ENCODE measurements at places on chromosomes 3 and 15. TPM values are rescaled to one million over a fixed set of nuclear protein-coding genes. Genes with fewer than 3 reads are reported as not detected.

TBC1D5 gene
- polyA plus RNA-seq: 35.7 TPM

PTX3 gene
- polyA plus RNA-seq: 60.8 TPM

DNA sequence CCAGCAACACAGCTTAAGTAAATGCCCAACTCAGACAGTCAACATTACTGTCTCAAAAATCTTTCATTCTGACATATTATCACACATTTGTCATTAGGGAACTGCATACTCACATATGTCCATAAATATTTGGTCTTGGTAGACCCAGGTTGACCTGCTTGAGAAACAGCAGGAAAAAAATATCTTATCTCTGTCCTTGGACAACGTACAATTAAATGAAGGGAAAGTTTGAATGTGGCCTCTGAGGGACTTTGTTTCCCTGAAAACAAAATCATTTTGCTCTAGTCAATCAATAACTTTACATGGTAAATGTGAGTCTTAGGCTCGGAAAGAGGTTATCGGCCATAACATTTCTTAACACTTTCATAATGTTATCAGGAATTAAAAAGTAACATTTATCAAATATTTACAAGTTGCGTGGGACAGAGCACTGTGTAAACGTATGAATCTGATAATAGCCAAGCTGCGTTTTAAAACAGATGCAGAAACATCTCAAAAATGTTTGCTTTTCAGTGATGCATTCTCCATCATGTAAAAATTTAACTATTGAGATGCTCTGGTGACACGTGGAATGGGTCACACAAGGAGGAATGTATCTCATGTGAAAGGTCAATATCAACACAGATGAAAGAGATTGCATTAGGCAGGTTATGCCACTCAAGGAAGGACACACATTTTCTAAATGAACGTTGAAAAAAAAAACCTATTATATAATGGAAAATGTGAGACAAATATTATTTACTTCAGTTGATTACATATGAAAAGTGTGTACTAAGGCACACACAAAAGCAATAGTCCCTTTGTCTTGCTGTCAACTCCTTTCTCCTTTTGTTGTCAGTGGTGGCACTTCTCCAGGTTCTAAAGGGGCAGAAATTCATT, 304.4 kb downstream of the WDR72 start:
- no peak for DNase-seq

LXN gene
- polyA plus RNA-seq: 66.8 TPM

DNA sequence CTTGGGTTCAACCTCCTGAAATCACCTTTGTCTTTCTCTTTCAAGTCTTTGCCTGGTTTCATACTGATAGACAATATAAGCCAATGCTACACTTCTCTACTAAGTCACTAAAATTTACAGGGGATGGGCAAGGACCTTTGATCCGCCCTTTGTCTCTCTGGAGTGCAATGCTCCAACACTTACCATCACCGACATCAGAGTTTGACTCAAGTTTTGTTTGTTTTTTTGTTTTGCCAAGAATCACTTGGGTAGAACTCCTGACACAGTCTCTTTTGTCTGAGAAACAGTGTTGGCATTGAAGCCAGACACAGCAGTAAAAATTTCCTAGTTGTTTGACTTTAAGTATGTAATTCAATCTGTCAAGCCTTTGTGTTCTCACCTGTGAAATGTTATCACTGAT, 29.3 kb downstream of the NFKBIZ start:
- DNase-seq: no peak

- no peak for DNase-seq
Observed at GRCh38 chr3:182058488-182058887, 346.8 kb downstream of the SOX2 start.

GRCh38 chr15:85412066-85412465, 31.7 kb downstream of the AKAP13 start:
- no peak for DNase-seq

CHRFAM7A gene
- polyA plus RNA-seq: 0.04 TPM

- no peak for DNase-seq
Observed at GRCh38 chr3:57953576-57953975, 54.6 kb upstream of the FLNB start.

DNA sequence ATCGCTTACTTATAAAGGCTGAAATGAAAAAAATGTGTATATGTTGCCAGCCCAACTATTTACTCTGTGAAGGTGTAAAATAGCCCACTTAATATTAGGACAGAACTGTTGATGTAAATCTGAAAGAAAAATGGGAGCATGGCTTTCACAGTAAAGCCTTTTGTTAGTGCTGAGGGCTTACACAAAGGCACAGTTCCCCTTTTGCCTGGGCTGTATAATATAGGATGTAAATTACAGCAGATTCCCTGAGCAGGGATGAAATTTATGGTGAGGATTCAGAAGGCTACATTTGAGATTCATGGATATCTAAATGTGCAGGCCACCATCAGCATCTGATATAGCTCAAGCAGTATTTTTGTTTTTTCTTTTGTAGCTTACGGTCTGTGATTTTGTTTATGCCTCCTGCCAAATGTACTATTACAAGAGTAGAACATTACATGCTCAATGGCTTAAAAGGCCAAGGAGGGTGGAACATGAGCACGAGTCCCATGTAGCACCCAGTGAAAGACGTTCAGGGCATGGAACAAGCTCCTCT, 109.1 kb upstream of the ATP10A start:
- DNase-seq: no peak

BNC1 gene
- polyA plus RNA-seq: 1.4 TPM

DNA sequence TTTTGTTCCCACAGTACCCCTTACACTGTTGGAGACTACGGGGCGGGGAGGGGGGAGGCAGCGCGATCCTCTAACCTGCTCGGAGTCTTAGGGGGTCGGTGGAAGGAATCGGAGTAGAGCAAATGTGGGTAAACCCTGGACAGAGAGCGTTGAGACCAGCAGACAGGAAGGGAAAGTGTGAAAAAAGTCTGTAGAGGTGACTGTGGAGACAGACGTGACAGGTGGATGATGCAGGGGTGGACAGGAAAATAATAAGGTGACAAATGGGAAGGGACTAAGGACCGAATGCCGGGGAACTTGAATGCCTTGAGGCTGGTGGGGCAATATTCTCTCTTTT, 424 bp downstream of the EAF2 start:
- no peak for DNase-seq

DNA sequence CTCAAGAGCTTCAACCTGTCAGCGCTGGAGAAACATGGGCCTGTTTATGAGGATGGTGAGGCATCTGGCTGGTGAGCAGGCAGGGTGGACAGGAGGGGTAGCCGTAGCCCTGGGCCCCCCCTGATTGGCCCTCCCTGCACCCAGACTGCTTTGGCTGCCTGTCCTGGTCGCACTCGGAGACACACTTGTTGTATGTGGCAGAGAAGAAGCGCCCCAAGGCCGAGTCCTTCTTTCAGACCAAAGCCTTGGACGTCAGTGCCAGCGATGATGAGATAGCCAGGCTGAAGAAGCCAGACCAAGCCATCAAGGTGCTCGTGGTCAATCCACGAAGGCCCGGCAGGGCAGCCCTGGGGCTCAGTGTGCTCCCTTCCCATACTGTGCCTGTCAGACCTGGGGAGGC, 1.8 kb downstream of the APEH start:
- no peak for DNase-seq

CRYGS gene
- 2.0 TPM for polyA plus RNA-seq

- no peak for DNase-seq
Observed at GRCh38 chr3:105537371-105538080, 170.8 kb downstream of the ALCAM start.

- no peak for DNase-seq
Observed at GRCh38 chr3:128569756-128570155, 76.8 kb upstream of the GATA2 start.

GRCh38 chr3:62114763-62115162, 258.6 kb downstream of the FEZF2 start:
- DNase-seq: no peak

DNA sequence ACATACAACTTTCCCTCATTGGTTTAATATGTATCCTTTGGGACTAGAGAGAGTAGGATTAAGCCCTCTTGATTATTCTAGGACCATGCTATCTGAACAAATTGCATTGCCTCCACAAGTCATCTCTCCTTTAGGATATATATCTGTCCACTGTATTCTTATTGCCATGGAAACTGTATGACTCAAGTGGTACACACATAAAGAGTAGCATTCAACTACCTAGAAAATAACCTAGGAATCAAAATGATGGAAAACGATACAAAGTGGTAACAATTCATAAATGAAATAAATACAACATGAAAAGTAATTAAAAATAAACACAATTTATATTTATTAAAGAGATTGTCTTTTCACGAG, 212.1 kb upstream of the P2RY1 start:
- no peak for DNase-seq

DNA sequence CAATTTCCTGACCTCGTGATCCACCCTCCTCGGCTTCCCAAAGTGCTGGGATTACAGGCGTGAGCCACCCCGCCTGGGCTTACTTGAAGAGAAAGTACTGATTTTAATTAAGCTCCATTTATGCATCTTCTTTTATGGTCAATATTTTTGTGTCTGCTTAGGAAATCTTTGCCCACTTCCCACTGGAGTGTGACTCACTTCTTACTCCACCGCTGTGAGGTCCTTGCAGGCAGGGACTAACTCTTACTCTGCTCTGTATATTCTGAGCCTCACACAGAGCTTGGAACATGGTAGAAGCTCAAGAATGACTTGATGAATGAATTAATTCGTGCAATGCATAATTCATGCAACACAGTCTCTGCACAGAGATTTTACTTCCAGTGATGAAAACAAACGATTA, 2.9 kb upstream of the TM4SF19 start:
- no peak for DNase-seq

- no peak for DNase-seq
Observed at GRCh38 chr3:31908391-31909097, 72.5 kb downstream of the OSBPL10 start.

- DNase-seq: no peak
Observed at GRCh38 chr15:65156692-65157091, 23.1 kb upstream of the PDCD7 start.

CPB1 gene
- polyA plus RNA-seq: not detected

- no peak for DNase-seq
Observed at GRCh38 chr3:180252683-180253082, 215.9 kb upstream of the PEX5L start.

DNA sequence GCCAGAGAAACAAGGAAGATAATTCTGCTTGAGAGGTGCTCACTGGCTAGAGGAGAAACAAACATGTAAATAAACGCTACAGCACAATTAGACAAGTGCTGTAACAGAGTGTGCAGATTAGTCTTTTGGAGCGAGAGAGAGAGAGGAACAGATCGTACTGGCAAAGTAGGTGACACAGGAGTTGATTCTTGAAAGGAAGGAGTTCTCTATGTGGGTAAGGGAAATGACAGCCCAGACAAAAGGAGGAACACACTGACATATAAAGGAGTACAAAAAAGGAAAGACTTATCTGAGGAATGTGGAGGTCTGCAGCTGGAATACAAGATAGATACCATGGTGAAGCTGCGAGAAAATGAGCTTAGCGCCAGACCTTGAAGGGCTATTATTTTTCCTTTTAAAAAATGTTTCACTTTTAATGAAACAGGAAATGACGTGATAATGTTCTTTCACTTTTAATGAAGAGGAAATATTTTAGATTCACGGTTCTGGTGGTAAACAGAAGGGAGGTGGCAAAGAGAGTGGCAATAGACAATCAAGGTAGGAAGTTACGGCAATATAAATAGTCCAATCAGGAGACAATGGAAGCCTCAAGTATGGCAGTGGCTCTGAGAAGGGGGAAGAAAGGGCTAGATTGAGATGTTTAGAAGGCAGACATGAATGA, 202.9 kb downstream of the VPS13C start:
- DNase-seq: no peak

IQCF5 gene
- not detected for polyA plus RNA-seq

Data from BJ (cell line).